ENCODE measurements at places on chromosomes 1 and 21.

DNA sequence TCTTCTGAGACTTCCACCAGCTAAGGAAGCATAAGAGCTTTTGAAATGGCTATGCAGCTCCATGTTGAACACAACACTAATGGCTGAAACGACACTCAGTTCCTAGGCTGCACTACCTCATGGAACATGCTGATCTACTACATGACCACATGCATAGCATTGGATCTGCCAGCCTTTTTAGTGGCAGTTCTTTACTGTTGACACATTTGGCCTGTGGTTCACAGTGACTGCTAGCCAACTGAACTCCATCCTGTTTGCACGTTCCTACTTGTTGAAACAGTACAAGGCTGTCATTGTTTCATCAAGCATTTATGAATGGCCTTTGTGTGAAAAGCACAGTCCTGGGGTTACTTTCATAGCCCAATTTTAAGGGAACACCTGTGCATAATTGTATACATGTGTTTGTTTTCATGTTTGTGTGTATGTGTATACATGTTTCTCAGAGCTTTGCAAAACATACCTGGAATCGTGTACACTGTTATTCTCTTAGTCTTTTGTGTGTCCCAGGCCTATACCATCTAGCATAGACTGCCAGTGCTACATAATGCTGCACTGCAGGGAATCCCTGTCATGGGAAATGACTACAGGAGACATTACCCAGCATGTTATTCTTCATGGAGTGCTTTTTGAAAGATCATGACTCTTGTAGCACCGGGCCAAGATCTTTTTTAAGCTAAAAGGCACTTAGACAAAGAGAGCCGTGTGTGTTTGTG is 179.6 kb upstream of the ESRRG start:
- no peak for DNase-seq

DNA sequence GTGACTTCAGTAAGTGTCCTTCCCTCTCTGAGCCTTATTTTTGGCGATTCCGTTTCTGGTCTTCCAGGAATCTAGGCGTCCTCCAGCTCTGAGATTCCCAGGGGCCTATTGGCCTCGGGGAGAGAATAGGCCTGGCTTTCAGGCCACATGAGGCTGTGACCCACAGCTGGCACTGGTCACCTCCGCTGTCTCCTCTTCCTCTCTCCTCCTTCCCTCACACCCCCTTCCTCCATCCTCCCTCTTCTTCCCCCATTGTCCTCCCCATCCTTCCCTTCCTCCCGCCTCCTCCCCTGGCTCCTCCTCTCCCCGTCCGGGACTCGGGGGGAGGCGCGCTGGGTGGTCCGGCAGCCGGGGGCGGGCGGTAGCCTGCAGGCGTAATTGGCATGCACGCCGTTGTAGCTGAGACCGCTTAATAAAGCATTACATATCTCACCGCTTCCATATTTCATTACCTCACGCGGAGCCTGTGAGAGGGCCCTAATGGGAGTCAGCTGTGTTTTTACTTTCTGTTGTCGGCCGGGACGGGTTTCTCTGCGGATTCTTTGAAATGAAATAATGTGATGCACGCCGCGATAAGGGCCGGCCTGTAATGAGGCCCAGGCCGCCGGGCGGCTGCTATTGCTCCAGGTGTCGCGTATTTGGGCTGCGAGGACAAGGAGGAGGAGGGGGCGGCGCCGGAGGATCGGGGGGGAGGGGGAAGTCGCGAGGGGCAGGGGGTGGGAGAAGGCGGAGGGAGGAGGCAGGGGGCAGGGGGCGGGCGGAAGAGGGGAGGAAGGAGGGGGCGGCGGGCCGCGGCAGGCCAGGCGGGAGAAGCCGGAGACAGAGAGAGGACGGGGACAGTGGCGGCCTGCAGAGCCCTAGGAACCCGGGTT is 95.3 kb downstream of the FOXD2 start:
- DNase-seq, result no peak

GRCh38 chr1:56676571-56677035 is 31.5 kb downstream of the PRKAA2 start:
- DNase-seq, result peak; percentile 24

GRCh38 chr1:55503663-55504305 is 288.6 kb upstream of the USP24 start:
- no peak for DNase-seq

DNA sequence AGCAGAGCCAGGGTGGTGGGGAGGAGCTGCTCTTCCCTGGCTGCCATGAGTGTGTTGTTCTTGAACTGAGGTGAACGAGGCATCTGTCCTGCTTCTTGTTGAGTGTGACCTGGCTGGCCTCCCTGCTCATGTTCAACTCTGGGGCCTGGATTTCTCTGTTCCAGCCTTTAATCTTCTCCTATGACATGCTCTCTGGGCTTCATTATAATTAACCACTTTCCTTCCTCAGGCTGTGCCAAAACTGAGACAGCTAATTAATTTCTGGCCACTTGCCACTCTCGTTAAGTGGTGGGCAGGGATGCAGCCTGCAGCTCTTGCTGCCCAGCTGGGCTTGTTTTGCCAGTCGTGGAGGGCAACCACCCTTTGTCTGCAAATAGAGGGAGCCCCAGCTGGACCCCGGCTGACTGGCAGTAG is 23.3 kb downstream of the OPRD1 start:
- DNase-seq, result no peak

Measured in T1000 (cell line).